ENCODE measurements at places on chromosomes 1 and 21. TPM values are rescaled to one million over a fixed set of nuclear protein-coding genes. Genes with fewer than 3 reads are reported as not detected.

GRCh38 chr1:112713466-112714312 is 1.4 kb downstream of the PPM1J start:
- no peak for DNase-seq

GRCh38 chr21:42021371-42022090 is 11.4 kb upstream of the ZBTB21 start:
- DNase-seq, result no peak

GRCh38 chr1:6118415-6118814 is 61.7 kb downstream of the CHD5 start:
- DNase-seq, result no peak

- no peak for DNase-seq
These were observed 1092.2 kb downstream of the KCNT2 start for GRCh38 chr1:195516036-195516435.

DNA sequence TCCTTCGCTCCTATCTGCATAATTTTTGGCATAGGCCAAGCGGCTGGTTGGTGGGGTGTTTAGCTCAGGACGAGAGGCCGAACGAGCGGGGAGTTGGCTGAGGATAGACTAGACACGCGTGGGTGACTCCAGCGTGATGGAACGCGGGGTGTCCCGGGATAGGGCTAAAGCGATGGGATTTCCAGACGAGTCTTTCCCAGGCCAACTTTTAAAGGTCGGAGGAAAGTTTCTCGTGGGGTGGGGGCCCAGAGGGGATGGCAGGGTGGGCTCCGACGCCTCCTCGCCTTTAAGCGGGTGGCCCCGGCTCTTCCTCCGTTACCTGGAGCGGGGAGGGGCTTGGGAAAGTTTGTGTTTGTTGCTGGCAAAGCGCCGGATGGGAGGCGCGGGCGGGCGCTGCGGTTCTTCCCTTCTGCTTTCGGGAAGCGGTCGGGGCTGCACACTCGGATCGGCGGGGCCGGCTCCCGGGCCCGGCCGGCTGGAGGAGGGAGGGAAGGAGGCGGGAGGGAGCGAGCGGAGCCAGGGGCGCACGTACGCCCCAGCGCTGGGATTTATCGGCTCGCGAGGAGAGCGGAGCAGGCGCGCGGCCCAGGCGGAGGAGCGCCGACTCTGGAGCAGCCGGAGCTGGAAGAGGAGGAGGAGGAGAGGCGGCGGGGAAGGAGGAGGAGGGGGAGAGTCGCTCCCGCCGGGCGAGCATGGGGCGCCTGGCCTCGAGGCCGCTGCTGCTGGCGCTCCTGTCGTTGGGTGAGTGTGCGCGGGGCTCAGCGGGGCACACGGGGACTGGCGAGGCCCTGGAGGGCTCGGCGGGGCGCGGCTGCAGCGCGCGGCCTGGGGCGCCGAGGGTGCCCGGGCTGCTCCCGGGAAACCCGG is at the start of gene PTGFRN:
Gene PTGFRN (plus strand): TSS at position 405 of the 867 bp plus-strand sequence. CDS start 288 bp downstream, at position 693.
- DNase-seq, result no peak

Gene POU2F1
- total RNA-seq, result 27.0 TPM

All from CD4-positive, alpha-beta T cell (primary cell).